ENCODE measurements at places on chromosomes 16 and 17. TPM values are rescaled to one million over a fixed set of nuclear protein-coding genes. Genes with fewer than 3 reads are reported as not detected.
A peak's percentile ranks its signal among the peaks of the same experiment; 100 is the strongest.

The CES4A gene
- total RNA-seq = 5.8 TPM

The NAT9 gene
- 31.6 TPM for total RNA-seq

The COA3 gene
- total RNA-seq = 126 TPM

The GPR139 gene
- not detected for total RNA-seq

The ACSM2A gene
- not detected for total RNA-seq

The ARL5C gene
- total RNA-seq = not detected

The C16orf89 gene
- total RNA-seq = 5.7 TPM

The GNG13 gene
- total RNA-seq = not detected

The ZFPM1 gene
- total RNA-seq = 7.0 TPM

The SLC38A8 gene
- total RNA-seq = 0.65 TPM

GRCh38 chr16:31367853-31368252 lies 12.9 kb downstream of the ITGAX start:
- no peak for DNase-seq

GRCh38 chr17:16491703-16492612 lies at the start of gene LRRC75A:
TSS of gene LRRC75A (minus strand) at chr17:16492193. CDS start at chr17:16491990, 203 bp downstream.
- peak; percentile 44 for DNase-seq

- DNase-seq = no peak
Observed at GRCh38 chr16:56493815-56494214, 26.0 kb downstream of the BBS2 start.

GRCh38 chr16:86202760-86203426 lies 303.9 kb downstream of the IRF8 start:
- DNase-seq = no peak

GRCh38 chr16:87474017-87474416 lies 18.8 kb downstream of the ZCCHC14 start:
- no peak for DNase-seq

DNA sequence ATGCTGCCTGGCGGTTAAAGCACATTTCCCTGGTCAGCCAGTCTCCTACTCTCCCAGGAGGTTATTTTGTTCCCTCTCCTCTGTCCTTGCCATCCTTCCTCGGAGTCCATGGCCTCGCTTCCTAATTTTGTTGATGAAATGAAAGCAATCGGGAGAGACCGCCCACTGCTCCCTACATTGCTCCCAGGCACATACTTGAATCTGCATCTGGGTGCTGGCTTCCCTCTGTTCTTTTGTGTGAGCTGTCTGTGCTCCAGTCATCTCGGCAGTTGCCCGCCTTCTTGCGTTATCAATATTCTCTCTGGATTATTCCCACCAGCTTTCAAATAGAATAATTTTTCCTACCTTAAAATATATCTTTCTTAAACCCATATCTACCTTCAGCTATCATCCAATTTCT lies 11.1 kb downstream of the KRT23 start:
- no peak for DNase-seq

- DNase-seq = no peak
Observed at GRCh38 chr17:82703036-82703745, 4.7 kb upstream of the RAB40B start.

DNA sequence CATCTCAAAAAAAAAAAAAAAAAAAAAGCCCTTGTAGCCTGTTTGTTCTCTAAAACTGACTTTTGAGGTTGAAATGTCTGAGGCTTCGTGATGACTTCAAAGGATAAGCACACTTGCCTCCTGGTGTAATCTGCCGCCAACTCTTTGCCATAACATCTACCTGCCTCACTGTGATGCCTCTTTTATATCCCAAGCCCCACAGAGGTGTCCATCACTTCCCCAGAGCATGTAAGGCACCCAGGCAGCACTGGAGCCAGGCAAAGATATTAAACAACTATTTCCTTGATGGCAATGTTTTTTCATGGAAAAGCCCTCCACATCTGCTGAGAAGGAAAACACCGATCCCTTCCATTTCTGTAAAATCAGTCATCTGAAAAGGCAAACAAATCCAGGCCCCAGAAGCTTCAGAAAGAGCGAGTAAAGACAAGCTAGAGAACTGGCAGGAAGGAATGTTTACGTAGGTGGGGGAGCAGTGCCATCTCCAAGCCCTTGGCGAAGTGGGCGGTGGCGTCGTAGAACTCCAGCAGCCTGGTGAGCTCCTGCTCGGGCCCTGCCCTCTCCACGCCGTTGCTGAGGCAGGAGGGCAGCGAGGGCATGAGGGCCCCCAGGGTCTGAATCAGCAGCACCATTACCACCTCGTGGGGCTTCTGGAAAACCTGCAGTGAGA lies 28.6 kb downstream of the COG7 start:
- DNase-seq = no peak

DNA sequence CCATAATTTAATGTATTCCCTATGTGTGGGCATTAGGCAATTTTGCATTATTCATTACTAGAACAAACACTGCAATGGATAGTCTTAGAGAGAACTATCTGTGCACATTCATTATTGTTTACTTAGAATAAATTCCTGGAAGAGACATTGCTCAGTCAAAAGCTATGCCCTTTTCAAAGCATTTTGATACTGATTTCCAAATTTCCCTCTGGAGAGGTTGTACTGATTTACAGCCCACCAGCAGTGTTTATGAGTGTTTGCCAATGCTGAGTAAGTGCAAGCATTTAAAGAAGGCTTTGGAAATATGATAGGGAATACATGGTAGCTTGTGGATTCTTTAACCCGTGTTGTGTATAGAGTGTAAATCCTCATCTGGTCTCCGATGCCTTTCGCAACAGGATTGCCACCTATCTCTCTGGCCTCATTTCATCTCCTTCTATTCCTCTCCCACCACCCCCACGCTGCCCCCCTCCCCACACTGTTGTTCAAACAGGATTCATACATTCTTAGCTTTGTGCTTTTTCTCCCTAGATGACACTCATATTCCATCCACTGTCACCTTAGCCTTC lies 33.4 kb upstream of the MMD start:
- no peak for DNase-seq

DNA sequence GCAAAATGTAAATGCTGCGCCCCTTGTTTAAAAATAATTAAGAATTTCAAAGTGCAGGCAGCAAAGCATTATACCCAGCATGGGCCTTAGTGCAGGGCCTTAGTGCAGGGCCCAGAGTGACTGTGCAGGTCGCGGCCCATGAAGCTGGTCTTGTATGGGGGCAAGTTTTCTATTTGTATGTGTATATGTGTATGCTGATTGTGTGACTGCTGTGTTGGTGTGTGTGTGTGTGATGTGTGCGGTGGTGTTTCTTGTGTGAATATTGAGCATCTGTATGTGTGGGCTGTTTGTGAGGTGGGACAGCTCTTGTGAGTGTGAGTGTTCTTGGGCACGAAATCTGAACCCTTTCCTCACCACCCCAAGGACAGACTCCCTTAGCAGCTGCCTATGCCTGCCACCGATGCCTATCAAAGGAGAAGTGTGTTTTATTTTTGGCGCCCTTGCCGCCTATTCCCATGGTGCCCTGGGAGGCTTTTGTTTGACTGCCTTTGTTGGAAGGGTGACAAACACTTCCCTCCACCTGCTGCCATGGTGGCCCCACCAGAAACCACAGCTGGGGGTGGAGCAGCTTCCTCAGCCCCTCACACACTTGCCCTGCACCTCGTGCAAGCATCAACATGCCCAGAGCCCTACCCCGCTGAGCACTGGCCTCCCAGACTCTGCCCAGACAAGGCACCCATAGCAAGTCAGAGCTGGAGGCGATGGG lies 18.0 kb downstream of the CCR7 start:
- DNase-seq = peak; percentile 19

DNA sequence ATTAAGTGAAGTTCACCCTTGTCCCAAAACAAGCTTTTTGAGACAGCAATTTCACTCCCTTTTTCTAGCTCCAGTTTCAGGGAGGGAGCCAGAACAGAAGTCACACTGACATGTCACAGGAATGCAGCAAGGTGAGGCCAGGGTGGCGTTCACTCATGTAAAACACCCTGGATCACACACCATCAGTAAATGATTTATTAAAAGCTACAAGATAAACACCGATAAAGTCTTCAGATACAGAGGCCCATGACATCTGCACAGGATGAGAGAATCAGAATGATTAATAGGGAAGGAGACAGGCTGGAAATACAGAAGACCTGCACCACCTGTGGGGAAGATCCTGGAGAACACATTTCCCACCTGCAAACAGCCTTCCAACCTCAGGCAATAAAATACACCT lies 77.5 kb upstream of the DYNLRB2 start:
- no peak for DNase-seq

GRCh38 chr17:20968913-20969616 lies 73.7 kb downstream of the USP22 start:
- no peak for DNase-seq

GRCh38 chr16:9790199-9790598 lies 392.0 kb downstream of the GRIN2A start:
- DNase-seq = no peak

- no peak for DNase-seq
Observed at GRCh38 chr16:65116818-65117430, 4.9 kb downstream of the CDH11 start.

GRCh38 chr16:1338855-1339675 lies 5.6 kb downstream of the BAIAP3 start:
- DNase-seq = no peak

GRCh38 chr16:87135246-87136030 lies 181.8 kb downstream of the C16orf95 start:
- DNase-seq = no peak

DNA sequence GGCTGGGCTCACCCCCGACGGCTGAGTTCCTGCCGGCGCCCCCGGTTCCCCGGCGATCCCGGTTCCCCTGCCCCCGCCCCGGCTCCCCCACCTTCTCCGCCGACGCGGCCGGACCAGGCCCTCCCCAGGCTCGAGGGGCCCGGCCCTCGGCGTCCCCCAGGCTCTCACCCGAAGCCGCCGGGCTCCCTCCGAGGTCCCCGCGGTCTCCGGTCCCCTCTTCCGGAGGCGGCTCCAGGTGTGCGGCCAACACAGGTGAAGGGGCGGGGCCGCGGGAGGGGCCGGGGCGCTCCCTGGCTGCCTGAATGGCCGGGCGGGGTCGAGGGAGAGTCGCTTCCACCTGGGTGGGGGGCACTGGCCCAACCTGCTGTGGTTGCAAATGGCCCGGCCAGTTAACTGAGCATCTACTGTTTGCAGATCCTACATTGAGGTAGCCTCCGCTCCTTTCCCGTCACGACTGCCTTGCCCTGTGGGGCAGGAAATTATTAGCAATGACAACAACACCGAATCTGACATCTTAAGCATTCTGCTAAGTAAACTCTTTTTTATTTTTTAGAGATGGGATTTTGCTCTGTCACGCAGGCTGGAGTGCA lies at the start of gene BICDL2:
Gene BICDL2 (minus strand): TSS at position 219 of the 590 bp plus-strand sequence. CDS start 1,448 bp downstream, outside the sequence.
- DNase-seq = no peak

DNA sequence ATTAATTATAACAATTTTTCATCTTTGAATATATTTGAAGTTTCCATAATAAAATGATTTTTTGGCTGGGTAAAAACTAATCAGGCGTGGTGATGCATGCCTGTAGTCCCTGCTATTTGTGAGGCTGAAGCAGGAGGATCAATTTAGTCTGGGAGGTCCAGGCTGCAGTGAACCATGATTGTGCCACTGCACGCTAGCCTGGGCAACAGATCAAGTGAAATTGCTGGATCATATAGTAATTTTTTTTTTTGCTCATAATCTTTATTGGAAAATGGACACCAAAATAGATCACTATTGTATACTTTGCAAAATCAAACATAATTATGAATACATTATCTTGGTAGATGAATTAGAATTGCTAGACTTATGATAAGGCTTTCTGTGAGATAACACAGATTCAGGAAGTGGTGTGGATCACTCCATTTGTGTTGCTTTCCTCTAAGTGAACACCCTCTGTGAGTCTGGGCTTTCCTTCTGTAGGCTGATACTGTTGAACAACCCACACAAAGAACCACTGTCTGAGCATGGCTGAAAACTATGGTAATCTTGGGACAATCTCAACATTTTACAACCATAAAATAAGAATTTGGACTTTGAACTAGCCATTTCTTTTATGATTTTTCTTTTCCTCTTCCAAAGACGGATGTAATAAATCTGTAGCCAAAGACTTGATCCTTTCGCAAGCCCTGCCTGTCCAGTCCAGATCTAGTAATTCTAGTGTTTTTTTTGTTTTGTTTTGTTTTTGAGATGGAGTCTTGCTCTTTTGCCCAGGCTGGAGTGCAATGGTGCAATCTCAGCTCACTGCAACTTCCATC lies 5.6 kb upstream of the ST3GAL2 start:
- no peak for DNase-seq

- peak; percentile 50 for DNase-seq
Observed at GRCh38 chr16:84138824-84139627, 6.0 kb downstream of the HSDL1 start.

DNA sequence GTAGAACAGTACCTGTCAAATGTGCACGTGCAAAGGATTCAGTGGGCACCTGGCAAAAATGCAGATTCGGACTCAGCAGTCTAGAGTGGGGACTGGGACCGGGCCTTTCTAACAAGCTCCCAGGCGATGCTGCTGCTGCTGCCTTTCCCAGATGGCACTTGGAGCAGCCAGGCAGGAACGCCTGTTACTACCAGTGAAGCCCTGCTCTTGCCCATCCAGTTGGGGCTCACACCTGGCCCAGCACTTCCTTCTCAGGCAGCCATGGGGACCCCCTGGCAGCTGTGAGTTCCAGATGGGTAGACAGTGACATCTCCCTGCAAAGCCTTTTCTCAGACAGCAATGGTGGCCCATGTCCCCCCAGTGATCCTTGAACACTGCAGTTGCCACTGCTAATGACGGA lies 30.4 kb downstream of the KDM8 start:
- no peak for DNase-seq

DNA sequence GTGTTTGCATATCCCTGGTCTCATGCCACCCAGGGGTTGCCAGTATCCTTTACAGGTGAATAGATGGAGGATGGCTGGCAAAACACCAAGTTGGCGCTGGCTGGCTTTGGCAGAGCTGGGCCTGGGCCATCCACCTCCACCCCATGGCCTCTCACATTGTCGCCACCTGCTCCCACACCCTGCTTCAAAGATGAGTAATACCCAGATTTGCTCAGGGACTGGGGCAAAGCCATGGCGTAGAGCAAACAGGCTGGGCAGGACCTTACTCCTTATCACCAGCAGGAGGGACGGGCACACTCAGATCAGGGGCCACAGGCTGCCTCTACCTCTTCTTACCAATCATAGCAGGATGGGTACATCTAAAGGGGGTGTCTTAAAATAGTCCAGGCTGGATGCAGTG lies 24.3 kb downstream of the PLA2G10 start:
- peak; percentile 3 for DNase-seq

- no peak for DNase-seq
Observed at GRCh38 chr16:24758373-24758772, 28.9 kb downstream of the TNRC6A start.

DNA sequence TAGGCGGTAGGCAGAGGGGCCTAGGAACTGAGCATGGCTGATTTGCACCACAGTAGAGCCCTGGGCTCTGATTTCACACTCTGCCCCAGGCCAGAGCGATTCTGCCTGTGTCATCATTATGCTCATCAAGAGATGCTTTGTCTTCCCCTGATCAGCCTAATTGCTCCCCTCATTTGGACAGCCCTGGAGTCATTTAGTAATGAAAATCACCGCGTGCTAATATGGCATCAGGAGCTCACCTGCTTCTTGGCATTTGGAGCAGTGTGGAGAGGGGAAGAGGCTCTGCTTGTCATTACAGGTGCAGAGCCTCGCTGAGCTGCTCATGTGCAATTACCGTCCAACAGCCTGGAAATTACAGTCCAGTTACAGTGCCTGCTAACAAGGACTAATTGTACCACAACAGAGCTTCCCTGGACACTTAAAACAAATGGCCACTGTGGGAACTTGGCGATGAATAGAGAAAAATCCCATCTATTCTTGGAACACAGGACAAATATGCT lies 157.1 kb upstream of the WSCD1 start:
- no peak for DNase-seq
